ENCODE measurements at places on chromosomes 11 and 22.

GRCh38 chr22:20909543-20910303 lies 7.5 kb upstream of the CRKL start:
- no peak for DNase-seq

- no peak for DNase-seq
Observed at GRCh38 chr11:6626971-6627761, 7.9 kb upstream of the TPP1 start.

GRCh38 chr11:96412761-96413381 lies 23.1 kb downstream of the JRKL start:
- no peak for DNase-seq

DNA sequence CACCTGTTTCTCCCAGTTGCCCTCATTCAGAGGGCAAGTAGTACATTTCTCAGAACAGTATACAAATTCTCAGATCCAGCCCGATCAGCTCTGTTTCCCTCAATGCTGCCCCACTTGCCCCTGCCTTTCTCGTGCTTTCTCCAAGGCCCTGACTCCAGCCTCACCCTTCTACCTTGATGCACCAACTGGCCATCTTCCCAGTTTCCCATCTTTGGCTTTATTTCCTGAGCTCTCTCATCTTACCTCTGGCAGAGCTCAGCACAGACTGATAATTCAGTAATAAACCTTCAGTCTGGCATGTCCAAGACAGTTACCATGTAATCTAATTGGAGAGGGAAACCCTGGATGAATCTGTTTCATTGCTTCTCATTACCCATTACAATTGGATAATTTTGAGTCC lies 184.5 kb upstream of the ISX start:
- no peak for DNase-seq

- DNase-seq: no peak
Observed at GRCh38 chr11:113670149-113670830, 35.8 kb downstream of the TMPRSS5 start.

GRCh38 chr22:17552737-17553136 lies 10.6 kb upstream of the SLC25A18 start:
- DNase-seq: no peak

- no peak for DNase-seq
Observed at GRCh38 chr11:35969089-35970042, 25.5 kb downstream of the LDLRAD3 start.

DNA sequence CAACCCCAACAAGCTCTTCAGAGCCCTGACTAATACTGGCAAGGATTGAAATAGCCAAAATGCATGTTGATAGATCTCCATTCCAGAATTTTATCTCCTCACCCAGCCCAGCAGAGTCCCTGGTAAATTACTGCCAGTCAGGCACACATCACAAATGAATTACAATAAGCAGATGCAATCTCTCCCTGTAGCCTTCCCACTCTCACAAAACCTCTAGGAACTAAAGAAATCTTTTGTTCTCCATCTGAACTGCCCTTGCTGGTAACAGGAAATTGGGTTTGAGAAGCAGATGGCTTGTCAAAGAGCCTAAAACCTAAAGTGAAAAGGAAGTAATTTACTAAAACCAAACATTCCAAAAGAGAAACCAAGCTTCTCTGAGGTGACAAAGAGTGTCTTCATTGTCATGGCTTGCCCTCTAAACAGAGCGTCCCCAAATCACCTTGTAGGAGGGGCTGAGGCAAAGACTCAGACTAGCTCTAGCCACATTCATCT lies 59.5 kb downstream of the FAM168A start:
- DNase-seq: no peak

GRCh38 chr11:57378186-57378585 lies 2.8 kb downstream of the PRG3 start:
- no peak for DNase-seq

GRCh38 chr22:20889025-20889704 lies 28.0 kb upstream of the CRKL start:
- no peak for DNase-seq

DNA sequence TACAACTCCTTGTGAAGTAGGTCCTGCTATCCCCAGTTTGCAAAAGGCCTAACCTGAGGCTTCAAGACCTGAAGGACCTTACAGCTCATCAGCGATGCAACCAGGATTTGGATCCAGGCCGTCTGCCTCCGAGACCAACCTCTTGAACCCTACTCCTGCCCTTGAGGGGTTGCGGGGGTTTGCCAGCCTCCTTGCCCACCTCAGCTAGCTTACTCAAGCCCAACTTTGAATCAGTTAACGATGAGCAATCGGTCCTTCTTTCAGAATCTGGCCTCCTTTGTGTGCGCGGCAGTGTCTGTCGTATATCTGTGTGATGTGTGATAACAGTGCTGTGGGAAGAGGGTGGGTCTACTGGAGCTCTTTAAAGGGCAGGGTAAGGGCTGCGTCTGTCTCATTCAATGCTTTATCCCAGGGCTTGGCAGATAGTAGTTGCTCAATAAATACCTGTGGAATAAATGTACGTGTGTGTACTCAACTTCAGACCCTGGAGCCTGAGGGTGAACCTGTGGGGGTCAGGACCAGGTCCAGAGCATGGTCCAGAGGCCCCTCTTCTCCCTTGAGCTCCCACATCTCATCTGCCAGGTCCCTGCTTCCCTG lies 3.2 kb downstream of the CHRM1 start:
- no peak for DNase-seq

GRCh38 chr11:19777377-19778102 lies 64.9 kb downstream of the NAV2 start:
- DNase-seq: peak; percentile 29

- DNase-seq: no peak
Observed at GRCh38 chr22:23075525-23076216, 5.4 kb downstream of the GNAZ start.

DNA sequence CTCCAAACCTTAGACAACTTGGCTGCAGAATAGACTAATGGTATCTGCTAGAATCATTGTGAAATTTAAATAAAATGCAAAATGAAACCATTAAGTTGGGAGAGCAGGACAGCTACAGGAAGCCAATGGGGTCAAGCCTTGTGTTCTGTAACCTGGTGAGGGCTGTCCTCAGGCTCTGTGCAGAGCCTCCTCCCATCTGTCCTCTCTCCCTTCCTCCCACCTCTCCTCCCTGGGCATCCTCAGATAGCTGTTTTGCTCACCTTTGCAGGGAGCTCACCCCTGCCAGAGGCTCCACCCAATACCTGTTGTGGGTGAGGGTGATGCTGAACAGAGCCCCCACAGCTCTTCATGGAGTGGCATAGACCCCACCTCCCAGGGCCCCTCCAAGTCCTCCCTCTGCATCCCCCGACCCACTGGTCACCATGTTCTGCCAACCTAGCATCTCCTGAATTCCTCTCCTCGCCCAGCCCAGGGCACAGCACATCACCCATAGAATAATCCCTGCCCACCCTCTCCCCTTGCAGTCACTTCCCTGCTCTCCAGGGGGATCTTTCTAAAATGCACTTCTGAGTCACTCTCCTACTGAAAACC lies 100.3 kb downstream of the PDE2A start:
- no peak for DNase-seq

- DNase-seq: no peak
Observed at GRCh38 chr11:82796998-82797961, 63.6 kb upstream of the FAM181B start.

- DNase-seq: no peak
Observed at GRCh38 chr11:133810766-133811165, 34.5 kb downstream of the SPATA19 start.

GRCh38 chr11:114155116-114155515 lies 95.6 kb downstream of the ZBTB16 start:
- DNase-seq: no peak

DNA sequence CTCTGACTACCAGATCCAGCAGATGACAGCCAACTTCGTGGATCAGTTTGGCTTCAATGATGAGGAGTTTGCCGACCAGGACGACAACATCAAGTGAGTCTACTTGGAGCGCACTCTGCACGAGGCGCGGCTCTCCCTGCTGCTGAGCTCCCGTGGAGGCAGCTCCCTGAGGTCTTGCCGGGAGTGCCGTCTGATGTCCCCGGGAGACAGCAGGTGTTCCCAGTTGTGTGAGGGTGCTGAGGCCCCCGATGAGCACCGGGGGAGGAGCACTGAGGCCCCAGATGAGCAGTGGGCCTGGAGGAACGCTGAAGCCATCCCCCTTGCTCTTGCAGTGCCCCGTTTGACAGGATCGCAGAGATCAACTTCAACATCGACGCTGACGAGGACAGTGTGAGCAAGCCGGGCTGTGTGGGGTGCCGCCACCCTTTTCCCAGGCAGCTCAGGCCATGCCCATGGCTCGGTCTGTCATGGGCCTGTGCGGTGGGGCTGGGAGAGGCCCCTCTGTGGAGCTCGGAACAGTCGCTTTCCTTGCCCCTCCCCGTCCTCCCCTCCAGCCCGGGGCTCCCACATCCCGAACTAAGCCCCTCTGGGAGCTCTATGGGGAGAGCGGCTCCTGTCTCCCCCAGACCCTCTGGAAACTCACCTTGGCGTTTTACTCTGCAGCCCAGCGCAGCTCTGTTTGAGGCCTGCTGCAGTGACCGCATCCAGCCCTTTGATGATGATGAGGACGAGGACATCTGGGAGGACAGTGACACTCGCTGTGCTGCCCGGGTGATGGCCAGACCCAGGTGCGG lies 37.1 kb downstream of the SBF1 start:
- DNase-seq: no peak

DNA sequence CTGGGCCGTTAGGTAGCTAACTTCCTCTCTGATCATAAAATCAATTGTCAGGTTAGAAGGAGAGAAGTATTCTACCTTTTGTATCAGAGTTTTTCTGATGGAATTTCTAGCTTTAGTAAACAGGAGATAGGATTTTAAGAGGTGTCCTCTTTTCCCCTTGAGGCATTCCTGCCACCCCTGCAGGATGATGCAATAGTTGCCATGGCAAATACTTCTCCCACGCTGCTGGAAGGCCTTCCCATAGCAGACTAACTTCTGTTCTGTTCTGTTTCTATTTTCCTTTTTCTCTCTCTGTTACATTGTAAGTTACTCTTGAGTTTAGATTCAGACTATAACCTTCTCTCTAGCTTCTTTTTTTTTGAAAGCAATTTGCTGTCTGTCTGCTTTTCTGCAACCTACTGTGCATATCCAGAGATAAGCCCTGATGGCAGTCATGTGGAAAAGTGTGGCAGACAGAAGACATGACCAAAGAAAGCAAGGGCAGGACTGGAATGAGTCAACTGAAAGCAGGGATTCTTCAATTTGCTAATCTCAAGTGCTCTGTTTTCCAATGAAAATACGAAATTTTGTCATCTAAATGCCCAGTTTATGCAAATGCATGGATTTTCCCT lies 679.1 kb downstream of the DLG2 start:
- DNase-seq: no peak

DNA sequence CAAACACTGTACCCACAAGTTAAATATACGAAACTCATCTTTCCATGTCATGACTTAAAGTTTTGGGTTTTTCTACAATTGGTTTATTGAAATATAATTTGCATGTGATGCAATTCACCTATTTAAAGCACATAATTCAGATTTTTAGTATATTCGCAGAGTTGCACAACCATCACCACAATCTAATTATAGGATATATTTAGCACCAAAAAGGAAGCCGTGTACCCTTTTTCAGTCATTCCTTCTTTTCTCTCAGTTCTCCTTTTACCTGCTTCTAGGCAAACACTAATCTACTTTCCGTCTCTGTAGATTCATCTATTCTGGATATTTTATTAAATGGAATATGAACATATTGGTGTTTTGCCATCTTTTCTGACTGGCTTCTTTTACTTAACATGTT lies 1458.1 kb upstream of the TENM4 start:
- DNase-seq: no peak

DNA sequence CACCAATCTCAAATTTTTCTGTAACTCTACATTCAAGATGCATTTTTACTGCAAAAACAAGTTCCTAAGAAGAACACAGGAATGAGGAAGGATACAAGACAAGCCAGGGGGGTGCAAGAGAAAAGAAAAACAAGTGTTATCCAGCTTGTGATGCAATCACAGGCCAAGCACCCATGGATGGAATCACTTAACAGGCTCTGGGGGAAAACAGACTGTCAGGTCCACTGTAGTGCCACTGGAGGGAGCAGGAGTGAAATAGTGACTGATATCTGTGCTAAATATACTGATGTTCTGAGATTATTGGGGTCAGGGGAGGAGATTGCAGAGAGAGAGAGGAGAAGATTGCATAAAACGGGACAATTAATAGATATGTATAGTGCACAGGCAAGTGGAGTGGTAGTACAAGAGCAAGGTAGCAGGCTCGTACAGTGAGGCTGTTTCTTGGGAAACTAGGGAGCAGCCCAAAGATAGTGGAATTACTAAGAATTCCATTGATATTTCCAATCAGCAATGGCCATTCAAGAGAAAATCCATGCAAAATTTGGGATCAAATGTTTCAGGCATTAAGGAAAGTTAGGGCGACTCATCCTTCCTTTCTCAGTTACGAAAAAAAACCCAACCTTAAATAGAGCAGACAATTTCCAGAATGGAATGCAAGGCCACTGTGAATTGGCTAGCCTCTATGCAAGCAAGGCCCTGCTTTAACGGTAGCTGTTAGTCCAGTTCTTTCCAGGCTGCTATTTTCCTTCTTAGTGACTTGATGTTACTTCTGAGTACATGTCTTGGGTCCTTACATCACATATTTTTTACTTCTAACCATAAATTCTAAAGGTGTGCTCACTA lies 52.2 kb upstream of the CEP126 start:
- DNase-seq: no peak

DNA sequence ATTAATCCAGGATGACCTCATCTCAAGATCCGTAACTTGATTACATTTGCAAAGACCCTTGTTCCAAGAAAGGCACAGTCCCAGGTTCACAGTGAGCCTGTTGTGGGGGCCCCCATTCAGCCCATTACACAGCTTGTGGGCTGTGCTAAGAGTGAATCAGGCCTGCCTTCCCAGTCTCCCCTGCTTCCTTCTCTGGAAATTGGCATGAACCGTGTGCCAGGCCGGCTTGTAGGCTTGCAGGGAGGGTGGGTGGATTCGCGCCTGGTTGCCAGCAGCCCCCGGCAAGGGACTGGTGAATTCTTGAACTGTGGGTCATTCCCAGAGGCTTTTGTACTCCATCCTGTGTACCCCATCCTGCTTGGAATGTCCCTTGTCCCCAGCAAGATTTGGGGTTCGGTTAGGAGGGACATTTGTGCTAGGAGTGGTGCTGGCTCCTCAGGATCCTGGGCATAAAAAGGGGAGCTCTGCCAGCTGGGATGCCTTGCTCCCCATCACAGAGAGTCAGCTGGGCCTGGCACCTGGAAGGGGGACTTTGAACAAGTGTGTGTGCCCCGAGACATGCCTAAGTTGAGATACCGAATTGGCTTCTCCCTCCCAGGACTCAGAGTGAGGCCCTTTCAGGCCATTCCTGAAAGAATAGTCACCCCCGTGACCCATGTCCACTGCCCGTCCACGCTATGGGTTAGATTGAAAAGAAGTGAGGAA lies 818.2 kb downstream of the BRD1 start:
- no peak for DNase-seq

- no peak for DNase-seq
Observed at GRCh38 chr11:100273066-100273815, 413.8 kb upstream of the ARHGAP42 start.

- no peak for DNase-seq
Observed at GRCh38 chr11:119886667-119887230, 157.7 kb upstream of the NECTIN1 start.

All from pancreas (tissue), 10 donors.